ENCODE measurements at places on chromosomes 12 and 14.

- DNase-seq = no peak
These were observed 126.9 kb downstream of the DUSP6 start for GRCh38 chr12:89225401-89225800.

DNA sequence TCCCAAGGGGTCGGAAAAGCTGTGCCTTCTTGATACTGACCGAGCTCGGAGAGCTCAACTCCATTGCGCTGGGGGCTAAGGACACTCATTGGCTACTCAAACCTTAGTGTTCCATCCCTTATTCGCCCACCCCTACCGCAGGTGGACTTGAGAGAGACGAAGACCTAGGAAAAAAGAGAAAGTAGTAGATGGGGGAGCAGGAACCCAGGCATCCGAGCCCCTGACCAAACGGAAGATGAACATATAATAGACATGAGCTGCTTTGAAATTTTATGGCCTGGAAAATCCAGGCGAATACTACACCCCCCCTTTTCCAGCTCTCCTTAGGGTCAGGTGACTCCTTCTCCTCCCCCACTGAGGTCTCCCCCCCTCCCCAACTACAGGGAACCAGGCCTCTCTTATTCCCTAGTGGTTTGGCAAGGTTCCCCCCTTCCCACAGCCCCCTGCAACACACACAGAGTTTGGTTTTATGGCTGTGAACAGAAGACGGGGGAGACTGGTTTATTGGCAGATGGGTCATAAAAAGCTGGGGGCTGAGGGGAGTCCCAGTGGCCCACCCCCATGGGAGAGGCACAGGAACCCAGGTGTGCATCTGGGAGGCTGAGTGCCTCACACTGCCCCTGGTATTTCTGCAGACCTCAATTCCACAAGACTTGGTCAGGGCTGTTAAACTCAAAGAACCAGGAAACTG, 1.6 kb downstream of the GDF11 start:
- no peak for DNase-seq

DNA sequence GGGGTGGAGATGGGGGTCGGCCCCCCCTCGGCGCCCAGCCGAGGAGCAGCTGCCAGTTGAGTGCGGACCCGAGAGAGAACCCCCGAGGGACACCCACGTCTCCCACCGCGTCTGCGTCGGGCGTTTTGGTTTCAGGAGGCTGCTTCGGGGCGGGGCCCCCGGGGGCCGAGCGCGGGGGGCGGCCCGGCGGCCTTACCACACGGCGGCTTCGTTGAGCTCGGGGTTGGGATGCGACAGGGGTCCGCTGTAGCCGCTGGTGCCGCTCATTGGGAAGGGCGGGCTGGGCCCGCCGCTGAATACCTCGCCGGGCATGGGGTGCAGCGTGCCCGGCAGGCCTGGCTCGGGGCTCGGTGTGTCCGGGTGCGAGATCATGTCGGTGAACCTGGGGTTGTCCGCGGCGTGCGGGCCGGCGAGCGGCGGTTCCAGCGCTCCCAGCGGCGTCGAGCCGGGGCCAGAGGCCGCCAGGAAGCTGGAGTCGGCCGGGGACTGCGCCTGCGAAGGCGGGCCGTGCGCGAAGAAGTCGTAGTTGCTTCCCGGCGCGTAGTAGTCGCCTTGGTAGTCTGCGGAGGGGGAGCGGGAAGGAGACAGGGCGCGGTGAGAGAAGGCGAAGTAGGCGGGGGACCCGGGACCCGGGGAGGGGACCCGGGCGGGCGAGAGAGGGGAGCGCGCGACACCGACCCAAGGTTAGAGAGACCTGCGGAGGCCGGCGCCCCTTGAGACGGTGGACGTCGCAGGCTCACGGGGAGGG, 8.5 kb downstream of the LHX5 start:
- no peak for DNase-seq

DNA sequence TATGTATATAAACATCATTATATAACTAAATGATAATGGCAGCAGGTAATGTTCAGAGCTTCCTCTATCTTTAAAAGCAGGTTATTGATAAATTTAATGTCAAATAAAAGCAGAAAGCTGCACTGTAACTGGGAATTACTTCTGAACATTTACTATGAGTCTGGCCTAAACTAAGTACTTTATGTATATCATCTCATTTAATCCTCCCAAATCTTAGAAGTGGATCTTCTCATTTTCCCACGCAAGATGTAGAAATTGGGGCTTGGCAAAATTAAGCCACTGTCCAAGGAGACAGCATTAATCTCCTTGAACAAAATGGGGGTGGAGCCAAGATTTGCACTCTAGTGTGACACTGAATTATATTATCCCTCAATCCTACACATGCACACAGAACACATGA, 5.7 kb downstream of the NIN start:
- no peak for DNase-seq

DNA sequence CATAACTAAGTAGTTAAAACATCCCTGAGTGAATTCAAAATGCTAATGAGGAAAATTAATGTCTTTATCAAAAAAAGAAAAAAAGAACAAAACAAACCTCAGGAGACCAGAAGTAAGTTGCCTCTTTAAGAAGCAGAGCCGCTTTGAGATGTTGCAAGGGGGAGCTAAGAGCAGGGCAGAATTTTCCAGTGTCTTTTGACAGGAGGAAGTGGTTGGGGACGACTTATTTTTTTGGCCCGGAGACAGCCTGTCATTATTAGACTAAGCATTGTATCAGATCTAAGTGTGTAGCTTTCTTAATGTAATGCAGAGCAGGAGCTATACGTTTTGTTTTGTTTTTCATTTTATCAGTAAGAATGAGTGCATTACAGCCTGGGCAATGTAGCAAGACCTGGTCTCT, 206.6 kb downstream of the CACNA1C start:
- no peak for DNase-seq

DNA sequence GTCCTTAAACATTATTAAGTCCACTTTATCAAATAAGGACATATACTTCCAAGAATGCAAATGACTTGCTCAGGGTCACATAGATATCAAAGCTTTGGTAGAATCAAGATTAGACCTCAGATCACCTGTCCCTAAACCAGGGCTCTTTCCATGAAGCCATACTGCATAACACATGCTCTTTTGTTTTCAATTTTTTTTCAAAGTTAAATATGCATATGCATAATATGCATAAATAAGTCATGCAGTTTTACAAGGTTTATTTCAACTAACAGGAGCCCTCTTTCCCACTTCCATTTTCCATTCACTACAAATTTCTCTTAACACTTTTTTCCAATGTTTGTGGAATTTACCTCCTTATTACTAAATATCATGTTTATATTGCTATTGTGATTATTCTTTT, 53.1 kb downstream of the SIX1 start:
- DNase-seq = no peak

DNA sequence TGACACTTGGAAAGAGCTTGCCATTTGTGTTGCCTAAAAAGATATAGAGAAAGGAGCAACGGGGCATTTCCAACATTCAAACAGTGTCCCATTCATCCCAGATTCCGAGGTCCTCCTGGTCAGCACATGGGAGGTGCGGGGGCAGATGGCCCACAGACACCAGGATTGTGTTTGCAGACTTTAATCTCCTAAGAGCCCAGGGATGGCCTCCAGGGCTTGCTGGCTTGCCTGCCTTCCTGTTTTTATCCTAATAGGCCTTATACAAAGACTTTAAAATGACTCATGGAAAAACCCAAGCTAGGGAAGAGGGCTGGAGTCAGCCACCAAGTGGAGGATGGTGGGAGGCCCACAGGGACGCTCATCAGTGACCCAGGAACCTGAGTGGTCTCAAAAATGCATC, 21.5 kb upstream of the FAM181A start:
- DNase-seq = no peak

- no peak for DNase-seq
These were observed 62.6 kb downstream of the SEL1L start for GRCh38 chr14:81471062-81471461.

DNA sequence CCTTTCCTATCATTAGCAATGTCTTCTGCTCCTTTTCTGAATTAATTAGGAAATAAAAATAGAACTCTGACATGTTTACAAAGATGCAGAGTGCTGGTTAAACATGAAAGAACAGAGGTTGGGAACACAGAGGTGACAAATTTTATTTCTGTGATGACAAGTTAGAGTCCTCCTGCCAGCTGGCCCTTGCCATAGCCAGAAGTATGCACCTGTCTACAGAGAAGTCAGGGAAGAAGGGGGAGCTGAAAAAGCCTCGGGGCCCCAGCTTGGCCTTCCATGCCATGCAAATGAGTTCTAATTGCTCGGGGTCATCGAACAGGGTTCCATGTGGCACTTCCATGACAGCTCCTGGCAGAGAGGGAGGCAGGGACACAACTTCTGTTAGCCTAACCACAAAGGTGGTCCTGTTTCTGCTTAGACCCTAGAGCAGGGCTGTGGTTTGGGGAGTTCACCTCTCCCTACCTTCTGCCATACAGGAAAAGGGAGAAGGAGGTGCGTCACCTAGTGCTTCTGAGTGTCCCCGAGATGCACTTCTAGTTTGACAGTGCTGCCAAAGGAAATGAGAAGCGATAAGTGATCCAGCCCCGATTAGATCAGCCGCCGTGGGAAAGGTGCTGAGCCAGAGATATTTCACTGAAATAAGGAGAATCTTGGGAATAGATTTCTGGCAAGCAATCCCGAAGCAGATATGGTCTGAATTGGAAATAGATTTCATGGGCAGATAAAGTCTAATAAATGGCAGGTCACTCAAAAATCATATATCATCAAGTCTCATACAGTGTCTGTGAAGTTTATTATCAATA, 155.8 kb upstream of the FOXN3 start:
- DNase-seq = no peak

DNA sequence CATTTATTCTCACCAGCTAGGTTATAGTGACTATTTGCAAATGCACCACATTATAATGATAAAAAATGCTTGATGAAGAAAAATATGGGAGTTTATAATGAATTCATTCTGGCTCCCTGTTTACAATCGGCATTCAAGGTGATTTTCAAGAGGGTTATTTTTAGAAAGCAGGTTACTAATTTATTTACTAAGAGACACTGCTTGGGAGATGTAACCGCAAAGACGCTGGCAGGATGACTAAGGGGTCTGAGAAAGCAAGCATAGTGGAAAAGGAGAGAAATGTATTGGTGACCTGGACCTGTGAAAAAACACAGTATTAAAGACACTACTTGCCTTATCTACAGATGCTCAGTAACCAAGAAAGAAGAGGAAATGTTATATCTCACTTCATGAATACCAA, 13.3 kb upstream of the PITPNM2 start:
- DNase-seq = no peak

- DNase-seq = no peak
These were observed 6.6 kb upstream of the WNT5B start for GRCh38 chr12:1622406-1622805.

GRCh38 chr12:12548713-12549112, 13.9 kb downstream of the DUSP16 start:
- no peak for DNase-seq

GRCh38 chr14:74502236-74503019, 8.9 kb downstream of the ISCA2 start:
- no peak for DNase-seq

DNA sequence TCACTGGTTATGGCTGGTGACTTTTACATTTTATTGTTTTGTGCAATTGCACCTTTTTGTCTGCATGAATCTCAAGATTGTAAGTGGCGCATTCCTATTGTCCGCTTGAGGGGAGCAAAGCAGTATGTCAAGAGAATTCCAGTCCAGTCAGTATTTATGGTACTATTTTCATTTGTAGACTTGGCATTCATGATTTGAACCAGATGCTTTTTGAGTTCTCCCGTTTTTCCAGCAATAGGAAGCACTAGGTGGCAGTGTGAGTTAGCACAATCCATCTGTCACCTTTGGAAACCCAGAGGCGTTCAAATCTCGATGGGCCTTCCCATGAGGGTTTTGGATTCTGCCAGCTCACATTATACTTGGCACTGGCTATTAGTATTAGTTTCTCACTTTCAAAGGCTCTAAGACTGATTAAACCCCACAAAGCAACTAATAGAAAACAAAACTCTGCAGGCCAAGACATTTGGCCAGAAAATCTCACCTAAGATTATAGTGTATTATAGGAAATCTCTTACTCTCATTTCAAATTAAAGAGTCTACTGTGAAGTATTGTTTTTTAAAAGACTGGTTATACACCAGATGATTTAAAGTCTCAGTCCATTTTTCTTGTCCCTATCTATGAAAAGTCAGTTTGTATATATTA, 2.2 kb downstream of the DACT1 start:
- no peak for DNase-seq

DNA sequence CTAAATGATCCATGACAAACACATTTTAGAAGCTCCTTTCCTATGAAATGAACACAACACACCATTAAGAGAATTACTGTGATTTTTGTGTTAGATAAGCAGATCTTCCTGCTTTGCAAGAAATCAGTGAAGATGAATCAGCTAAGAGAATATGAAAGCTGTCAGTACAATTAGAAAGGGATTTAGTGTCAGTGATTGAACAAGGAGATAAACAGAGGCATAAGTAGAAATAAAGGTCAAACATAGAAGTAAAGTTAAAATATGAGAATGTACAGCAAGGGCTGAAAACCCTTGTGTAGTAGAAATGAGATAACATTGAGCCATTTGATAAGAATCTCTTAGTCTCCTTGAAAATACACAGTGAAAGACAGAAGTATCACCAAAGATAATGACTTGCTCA, 21.4 kb upstream of the SLC16A7 start:
- DNase-seq = no peak

DNA sequence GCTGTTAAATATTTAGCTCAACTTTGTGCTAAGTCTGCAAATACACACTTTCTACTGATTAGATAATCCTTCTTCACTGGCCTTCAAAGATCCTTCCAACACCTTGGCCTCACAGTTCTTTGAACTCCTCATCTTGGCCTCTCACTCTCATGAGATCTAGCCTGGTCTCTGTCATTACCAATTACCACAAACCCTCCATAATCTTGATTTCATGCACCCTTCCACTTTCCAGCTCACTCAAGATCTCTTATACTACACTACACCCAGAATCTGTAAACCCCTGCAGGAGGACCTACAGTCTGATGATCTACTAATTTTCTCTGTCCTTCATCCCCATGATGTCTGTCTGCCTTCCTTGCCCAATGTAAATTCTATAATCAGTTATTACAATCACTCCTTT, 71.1 kb downstream of the DUSP16 start:
- no peak for DNase-seq

- no peak for DNase-seq
These were observed 73.7 kb downstream of the ANKS1B start for GRCh38 chr12:99911081-99911480.

GRCh38 chr14:80055667-80056496, 155.4 kb downstream of the DIO2 start:
- DNase-seq = peak; percentile 18

Measured in progenitor cell of endocrine pancreas (in vitro differentiated cells).